ENCODE measurements at places on chromosomes 1 and 21.

DNA sequence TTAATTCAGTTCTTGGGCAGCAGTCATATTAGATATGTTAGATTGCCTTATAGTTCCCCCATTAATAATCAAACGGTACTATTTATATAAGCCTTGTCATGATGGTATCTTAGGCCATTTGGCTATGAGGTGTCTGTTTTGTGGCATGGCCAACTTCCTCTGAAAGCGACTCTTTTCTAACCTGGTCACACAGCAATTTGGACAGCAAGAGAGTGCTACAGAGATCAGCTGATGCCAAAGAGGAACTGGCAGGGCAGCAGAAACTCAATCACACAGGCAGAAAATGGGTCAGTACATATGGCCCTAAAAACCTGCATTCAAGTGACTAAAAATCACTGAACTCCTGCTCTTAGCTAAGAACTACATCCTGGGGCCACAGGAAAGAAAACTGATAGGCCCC lies 13.4 kb upstream of the MUTYH start:
- DNase-seq, result no peak

DNA sequence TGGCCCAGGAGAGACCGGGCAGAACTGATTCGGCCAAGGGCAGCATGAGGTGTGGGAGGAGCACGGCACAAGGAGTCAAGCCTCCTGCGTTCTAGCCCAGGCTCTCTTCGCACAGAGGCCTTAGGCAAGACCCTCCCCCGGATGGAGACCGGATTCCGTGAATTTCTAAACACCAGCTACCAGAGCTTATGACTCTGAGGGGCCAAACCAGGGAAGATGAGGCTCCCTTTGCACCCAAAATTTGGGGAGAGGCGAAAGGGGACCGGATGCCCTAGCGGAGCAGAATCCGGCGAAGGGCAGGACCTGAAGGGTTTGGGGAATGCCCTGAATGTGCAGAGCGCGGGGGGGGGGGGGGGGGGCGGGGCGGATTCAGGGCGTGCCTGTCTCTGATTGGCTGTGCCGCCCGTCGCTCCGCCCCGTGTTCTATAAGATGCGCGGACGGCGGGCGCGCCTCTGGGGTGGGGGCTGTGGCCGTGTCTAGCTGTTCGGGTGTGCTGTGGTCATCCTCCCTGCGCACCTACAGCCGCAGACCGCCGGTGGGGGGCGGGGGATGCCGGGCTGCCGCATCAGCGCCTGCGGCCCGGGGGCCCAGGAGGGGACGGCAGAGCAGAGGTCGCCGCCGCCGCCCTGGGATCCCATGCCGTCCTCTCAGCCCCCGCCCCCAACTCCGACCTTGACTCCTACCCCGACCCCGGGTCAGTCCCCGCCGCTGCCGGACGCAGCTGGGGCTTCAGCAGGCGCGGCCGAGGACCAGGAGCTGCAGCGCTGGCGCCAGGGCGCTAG lies at the start of gene TRNP1:
Gene TRNP1 (plus strand): TSS at position 456 of the 783 bp plus-strand sequence. CDS start 95 bp downstream, at position 551.
- DNase-seq, result peak; percentile 68

DNA sequence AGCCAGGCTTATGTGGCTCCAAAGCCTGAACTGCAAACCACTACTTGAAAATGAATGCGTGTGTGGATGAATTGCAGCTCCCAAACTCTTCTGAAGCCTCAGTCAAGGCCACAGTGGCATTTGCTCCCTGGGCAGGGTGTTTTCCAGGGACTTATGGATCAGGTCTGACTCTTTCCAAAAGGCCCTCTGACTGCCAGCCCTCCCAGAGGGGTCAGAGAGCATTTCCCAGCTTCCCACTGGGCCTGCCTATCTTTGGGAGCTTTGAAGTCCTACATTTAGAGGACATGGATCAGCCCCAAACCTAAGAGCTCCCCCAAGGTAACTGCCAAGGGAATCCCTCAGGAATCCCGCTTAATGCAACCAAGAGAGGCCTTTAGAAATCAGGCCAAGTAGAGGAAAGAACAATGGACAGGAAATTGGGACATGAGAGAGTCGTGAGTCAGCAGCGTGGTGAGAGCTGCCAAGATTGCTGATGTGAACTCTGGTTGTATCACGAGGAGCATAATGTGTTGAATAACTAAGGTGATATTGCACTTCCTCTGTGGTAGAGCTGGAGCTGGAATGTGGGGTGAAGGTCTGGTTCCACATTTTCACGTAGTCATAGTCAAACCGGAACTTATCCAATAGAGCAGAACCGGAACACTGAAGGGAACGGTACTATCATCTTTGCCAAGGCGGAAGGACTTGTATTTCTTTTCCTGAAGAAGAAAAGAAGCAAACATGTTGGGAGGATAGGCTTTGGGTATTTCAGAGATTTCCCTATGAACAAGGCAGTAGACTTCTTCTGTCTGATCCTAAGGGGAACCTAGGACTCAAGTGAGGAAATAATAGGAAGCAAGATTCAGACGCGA lies 99.4 kb upstream of the JUN start:
- no peak for DNase-seq

GRCh38 chr1:8121261-8122159 lies 95.4 kb upstream of the ERRFI1 start:
- no peak for DNase-seq

DNA sequence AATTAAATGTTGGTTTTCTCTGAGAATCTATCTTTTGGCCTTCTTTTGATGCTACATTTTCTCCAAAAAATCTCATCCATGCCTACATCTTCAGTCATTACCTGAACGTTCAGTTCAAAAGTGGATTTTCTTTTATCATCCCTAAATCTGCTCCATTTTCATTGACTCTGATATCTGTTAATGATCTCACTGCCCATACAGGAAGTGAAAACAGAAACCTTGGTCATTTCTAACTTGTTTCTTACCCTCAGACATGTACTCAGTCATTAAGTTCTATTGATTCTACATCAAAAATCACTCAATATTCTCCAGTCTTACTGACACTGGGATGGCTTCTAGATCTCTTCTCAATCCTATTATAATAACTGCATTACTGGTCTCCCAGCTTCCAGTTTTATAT lies 22.7 kb downstream of the PRKACB start:
- no peak for DNase-seq

DNA sequence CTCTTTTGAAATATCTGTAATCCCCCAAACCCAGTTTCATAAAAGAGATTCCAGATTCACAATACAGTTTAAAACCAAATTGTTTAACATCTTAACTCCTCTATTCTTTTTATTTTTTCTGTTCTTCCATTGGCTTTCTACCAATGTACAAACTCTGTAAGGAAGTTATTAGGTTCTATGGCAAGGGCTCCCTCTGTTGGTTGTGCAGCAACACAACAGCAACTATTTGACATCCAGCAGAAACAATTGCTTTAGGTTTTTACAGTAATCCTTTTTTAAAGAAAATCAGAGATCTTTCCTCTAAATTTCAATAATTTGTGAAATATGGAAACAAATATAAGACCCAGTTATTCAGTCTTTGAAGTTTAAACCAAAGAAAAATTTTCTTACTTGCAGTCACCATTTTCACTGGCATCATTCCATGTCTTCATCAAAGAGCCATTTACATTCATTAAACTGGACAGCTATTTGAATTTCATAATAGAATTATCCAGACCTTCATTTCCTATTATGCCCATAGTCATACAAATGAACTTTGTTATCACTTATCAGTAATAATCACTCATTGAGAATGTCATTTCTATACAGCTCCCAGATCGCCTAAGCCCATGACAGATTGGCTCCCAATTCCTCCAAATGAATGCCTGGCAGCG lies 46.5 kb upstream of the RNF11 start:
- DNase-seq, result no peak

DNA sequence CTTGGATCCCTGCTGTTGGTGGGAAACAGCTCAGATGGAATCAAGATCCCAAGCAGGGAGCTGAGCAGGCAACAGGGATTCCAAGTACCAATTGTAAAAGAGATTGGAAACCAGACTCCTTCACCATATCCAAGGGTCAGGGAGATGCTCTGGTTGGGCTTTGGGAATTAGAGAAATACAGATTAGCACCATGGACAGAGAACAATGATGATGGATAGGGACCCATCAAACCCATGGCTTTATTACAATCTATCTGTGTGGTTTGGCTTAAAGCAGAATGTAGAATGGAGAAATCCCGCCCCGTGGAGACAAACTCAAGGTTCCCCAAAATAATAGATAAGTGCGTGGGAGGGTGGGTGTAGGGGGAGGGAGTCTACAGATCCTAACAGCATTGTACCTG lies 120.7 kb upstream of the CSF3R start:
- no peak for DNase-seq

DNA sequence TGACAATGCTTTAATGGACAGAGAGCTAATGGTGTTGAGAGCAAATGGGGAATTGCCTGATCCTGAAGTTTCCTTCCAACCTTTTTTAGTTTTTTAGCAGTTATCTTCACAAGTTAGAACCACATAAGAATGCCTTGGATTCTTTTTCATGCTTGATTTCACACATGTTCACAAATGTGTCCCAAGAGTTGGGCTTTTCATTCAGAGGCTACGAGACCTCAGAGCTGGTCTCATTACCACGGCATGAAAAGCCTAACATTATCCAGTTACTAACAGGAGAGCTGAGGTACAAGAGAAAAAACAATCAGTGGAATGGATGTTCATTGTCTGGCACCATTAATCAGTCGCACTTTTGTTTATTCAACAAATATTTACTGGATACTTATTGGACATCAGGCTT lies 340.6 kb downstream of the ZNF326 start:
- DNase-seq, result no peak

DNA sequence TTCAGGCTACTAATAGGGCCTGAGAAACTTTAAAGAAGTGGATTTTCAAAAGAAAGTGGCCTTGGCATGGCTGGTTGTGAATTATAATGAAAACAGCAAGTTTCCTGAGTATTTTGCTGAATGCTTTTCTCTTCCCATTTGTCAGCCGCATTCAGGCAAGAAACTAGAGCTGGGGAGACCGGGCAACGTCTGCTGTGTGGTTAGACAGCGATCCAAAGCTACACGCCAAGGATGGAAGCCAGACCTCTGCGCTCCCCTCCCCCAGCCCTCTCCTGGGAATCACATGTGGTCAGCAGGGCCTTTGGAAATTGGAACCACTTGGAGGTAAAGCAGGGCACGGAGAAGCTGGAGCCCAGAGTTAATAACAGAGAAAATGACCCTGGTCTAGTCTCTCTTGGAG lies 114.1 kb upstream of the CD34 start:
- no peak for DNase-seq

DNA sequence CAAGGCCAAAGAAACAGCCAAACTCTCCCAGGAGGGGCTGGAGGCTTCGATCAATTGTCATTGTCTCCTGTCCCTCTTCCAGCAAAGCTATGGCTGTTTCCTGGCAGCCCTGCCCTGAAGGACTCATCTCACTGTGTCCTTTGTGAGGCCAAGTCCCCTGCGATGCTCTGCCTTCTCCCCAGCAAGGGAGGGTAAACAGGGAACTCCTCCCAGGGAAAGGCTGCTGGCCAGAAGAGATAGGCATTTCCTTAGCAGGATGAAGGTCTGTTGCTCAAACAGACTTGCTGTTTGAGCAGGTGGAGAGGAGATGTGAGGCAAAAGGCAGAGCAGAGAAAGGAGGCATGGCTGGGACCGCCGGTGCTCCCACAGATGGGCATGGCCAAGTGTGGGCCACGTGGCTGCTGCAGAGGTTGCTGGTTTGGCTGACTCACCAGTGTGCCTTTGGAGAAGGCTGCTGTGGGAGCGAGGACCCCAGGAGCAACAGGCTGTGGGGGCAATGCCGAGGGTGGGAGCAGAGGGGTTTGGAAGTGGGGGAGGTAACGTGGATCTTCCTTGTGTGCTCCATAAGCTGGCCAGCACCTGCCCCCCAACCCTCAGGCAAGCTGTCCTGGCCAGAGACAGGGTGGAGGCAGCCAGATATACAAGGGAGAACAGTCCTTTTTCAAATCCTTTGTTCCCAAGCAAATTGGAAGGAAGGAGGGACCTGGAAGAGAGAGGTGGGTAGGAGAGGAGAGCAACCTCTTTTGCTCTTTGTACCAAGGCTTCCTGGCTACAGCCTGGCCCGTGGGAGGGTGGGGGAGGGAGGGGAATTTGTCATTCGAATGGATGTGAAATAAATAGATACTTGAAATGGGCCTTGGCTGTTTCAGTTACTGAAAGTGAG lies 449.8 kb downstream of the SIPA1L2 start:
- no peak for DNase-seq

GRCh38 chr1:186082235-186082937 lies 292.7 kb downstream of the TPR start:
- peak; percentile 39 for DNase-seq

- no peak for DNase-seq
These were observed 59.1 kb downstream of the FAAP20 start for GRCh38 chr1:2135441-2135841.

DNA sequence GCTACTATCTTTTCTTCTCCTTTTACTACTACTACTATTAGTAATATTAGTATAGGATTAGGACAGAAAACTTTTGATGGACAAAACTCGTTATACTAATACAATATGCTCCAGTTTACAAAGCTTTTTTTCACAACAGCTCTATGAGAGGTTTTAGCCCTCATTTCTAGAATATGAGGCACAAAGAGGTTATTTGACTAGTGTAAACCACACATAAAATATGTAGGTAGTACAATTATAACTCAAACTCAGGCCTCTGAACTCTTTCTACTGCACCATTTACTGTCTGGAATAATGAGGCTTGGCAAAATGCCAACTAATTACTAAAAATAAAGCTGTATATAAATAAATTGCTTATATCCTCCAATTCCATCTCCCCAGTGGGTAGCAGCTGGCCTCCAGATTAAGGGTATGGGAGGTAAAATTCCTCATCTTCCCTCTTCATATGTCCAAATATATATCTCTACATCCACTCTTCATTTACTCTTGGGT lies 99.9 kb downstream of the LYST start:
- no peak for DNase-seq

- no peak for DNase-seq
These were observed 67.1 kb downstream of the FAAP20 start for GRCh38 chr1:2127187-2128145.

DNA sequence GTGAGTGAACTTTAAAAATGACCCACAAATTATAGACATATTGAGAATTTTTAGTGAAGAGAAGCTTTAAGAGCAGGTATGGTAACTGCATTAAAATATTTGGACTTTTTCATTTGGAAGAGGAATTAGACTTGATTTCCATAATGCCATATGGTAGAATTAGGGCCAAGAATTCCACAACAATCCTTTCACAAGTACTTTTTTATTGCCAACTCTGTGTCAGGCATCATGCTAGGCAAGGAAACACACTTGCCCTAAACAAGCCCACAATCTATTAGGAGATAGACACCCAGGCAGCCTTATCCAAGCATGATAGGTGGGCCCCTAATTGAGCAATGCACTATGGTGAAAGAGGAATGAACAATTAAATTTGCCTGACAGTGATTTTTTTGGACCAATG lies 353.0 kb downstream of the TGFB2 start:
- DNase-seq, result no peak

DNA sequence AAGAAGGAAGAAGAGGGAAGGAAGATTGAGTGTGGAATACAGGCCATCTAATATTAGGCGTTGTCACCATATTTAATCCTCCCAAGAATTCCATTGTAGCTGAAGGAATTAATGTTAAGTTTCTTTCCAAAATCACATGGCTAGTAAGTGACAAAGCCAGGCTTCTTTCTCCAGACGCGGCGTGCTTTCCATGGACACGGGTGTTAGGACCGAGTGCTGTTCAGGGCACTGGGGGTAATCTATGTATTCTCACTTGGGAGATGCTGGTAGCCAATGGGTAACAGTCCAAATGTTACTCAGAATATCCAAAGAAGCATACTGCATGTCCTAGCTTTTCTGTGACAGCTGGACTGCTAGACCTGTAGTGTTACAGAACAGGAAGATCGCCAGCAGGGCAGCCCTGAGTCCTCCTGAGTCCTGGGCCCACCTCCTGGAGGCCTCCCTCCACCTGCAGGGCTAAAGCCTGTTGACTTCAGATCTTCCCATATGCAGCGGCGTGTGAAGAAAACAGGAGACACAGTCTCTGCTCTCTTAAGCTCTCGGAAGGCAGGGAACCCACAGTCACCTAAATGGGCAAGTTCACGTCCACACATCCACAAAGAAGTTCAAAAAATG lies 5.3 kb downstream of the IGSF9 start:
- DNase-seq, result no peak

Data from activated B cell treated with CpG ODN at 0.5 μM for 24 hours (primary cell).